ENCODE measurements at places on chromosomes 5 and 9.

DNA sequence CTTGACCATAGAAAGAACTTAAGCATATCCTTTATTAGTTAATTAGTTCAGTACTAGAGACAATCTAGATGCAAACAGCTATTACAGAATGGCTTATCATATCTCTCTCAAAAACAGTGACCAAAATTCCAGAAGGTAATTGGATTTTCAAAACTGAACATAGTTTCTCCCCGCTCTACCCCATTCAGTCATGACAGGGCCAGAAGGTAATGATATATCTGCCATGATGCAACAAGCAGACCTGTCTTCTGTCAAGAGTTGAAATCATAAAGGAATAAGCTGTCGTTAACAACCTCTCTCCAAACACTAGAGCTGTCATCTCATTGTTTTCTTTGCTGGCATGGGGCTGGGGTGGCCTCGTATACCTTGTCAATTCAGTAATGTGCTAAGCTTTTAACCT lies 200.5 kb upstream of the POU5F2 start:
- DNase-seq = no peak

GRCh38 chr5:54087436-54087835 lies 222.9 kb downstream of the ARL15 start:
- no peak for DNase-seq

DNA sequence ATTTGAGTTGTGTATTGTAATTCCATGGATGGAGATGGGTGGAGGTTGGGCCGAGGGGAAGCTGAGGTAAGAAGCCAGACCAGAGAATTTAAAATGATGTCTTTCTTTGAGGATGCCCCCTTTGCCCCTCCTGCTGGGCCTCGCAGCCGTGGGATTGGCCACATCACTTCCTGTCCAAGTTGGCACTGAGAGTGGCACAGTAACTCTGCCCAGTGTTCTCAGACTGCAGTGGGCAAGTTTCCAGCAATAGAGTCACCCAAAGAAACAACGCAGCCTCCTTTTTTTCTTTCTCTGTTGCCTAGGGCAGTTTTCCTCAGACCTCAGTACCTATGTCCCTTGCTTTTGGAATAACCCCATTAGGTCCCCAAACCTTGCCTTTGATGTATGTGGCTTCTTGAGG lies 306.6 kb upstream of the DMRT1 start:
- DNase-seq = no peak

DNA sequence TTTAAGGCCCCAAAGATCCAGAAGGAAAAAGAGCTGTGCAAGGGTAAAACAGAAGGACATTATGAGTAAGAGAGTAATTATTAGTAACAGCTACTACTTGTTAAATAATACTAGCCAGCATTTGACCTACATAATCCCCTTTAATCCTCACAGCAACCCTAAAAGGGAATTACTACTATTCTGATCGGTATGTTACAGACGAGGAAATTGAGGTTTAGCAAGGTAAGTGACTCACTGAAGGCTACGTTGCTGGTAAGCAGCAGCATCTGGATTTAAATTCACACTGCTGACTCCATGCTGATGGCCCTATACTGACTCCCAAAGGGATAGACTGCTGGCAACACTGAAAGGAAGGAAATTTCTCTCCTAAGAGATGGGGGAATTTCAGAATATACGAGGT lies 3.7 kb upstream of the FSD1L start:
- no peak for DNase-seq

GRCh38 chr9:8599937-8600336 lies 800.4 kb upstream of the DMAC1 start:
- DNase-seq = no peak

GRCh38 chr9:82706786-82707185 lies 356.2 kb downstream of the RASEF start:
- no peak for DNase-seq

GRCh38 chr5:113435575-113435974 lies 786 bp upstream of the TSSK1B start:
- DNase-seq = no peak

GRCh38 chr9:128275198-128276007 lies at the start of gene GOLGA2:
Gene GOLGA2 (minus strand): TSS chr9:128276007. CDS start chr9:128275976, 31 bp downstream.
- DNase-seq = no peak

- DNase-seq = no peak
Observed at GRCh38 chr5:95662946-95663345, 16.4 kb downstream of the RFESD start.

DNA sequence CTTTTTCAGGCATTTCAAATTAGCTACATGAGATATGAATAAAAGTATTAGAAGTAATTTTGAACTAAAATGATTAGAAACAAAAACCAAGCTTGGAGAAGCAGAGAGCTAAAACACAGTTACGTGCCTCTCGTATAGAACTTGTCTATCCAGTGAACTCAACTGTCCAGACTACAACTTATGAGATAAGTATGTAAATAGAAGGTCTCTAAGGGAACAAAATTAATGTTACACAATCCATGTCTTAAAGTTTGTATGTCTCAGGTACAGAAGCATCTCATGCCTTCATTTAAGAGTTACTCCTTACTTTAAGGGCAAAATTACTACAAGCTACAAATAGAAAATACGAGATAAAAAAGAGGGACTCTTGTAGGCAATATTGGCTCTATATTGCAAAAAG lies 316.8 kb downstream of the CETN3 start:
- no peak for DNase-seq

- no peak for DNase-seq
Observed at GRCh38 chr9:132582786-132583583, 579 bp downstream of the BARHL1 start.

DNA sequence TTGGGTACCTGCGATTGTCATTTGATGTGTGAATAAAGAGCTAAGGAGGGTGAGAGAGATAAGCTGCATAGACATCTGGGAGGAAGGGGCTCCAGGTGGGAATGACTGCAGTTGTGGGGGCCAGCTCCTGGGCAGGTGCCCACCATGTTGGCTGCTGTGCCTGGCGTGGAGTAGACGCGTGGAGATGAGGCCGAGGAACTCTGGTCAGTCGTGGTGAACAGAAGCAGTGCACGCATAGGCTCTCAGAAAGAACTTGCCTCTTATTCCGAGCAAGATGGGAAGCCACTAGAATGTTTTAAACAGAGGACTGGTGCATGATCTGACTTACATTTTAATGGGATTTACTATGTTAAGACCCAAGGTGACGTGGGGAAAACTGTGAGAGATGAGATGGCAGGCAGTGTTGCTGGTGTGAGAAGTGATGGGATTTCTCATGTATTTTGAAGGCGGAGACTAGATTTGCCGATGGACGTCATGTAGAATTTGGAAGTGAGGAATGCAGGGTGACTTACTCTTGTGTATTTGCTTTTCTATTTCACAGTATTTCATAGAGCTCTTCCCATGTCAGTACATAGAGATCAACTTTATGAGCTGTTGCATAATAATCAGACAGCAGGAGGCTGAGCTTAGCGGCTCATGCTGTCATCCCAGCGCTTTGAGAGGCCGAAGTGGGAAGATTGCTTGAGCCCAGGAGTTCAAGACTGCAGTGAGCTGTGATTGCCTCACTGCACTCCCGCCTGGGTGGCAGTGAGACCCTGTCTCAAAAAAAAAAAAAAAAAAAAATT lies 71.1 kb downstream of the EHMT1 start:
- no peak for DNase-seq

- no peak for DNase-seq
Observed at GRCh38 chr5:116938488-116938887, 363.9 kb upstream of the SEMA6A start.

DNA sequence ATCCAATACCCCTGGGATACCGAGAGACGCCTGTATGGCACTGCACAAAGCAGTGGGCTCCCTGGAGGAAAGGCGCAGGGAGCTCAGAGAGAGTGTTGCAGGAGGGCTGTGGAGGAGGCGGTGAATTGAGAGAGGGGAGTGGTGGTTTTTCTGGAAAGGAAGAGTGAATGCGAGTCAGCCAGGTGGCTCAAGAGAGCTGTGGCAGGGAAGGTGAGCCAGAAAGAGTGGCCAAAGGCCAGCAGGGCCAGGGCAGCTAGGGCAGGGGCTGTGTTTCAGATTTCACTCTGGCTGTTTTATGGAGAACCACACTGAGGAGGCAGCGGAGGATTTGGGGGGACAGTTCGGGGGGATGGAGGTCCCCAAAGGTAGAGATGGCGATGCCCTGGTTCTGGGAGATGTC lies 13.0 kb upstream of the DAB2IP start:
- no peak for DNase-seq

DNA sequence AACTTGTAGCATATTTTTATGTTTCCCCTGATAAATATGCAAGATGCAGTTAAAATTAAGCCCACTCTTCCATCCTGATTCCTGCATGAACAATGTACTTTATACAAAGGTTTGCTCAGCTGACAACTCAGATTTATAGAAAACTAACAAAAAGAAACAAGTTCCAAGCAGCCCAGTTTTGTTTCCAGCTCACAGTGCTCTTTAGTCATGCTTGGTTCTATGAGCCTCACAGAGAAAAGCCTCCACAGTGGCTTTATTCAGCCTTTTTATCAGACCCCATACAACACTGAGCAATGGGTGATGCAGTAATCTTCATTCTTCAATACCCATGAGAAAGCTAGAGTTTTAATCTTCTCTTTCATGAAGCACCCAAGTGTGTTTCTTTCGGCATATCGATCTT lies 329.6 kb downstream of the SLCO4C1 start:
- DNase-seq = no peak

DNA sequence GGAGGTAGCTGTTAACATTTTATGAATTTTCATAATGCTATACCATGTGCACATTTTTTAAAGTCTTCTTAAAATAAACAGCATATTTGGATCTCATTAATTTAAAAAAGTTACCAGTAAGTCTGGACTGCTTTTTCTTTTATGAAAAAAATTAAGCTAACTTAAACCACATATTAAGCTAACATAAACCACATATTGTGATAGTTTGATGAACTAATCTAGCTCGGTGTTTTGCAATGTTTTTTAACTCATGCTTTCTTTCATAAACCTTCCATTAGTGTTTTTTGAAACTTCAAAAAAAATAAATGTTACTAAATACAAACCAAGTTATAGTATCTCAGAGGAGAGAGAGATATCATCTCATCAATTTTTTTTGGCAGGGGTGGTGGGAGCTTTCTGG lies 26.5 kb downstream of the POLK start:
- no peak for DNase-seq

DNA sequence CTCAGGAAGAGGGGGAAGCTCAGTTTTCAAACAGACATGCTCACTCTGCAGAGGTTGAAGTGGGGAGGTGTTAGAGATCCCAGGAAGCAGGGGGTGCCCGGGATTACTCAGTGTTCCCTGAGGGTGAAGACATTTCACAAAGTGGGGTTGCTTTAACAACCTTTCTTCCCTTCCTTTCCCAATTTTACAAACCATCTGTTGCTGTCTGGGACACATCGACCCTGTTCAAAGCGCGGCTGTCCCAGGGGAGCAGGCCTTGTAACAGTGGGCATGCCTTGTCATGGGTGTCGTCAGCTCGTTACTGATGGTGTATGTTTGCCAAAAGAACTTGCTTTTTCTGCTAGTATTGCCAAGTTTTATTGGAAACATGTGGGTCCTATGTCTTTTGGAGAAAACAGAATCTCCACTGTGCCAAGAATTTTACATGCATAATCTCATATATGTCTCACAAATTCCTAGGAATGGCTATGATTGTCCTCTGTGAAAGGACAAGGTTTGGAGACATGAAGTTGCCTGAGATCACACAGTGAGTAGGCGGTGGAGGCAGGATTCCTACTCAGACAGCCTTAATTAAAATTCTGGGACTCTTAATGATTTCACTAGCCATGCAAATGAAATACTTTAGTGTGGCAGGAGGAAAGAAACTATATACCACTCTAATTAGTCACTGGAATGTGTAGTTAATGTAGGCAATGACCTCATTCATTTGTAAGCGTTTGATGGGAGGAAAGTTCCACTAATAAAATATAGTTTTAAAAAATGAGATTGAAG lies 198.9 kb downstream of the NXNL2 start:
- DNase-seq = no peak

- DNase-seq = no peak
Observed at GRCh38 chr9:94083384-94083783, 880 bp upstream of the PTPDC1 start.

GRCh38 chr9:115777610-115778009 lies 376.0 kb upstream of the PAPPA start:
- DNase-seq = no peak

DNA sequence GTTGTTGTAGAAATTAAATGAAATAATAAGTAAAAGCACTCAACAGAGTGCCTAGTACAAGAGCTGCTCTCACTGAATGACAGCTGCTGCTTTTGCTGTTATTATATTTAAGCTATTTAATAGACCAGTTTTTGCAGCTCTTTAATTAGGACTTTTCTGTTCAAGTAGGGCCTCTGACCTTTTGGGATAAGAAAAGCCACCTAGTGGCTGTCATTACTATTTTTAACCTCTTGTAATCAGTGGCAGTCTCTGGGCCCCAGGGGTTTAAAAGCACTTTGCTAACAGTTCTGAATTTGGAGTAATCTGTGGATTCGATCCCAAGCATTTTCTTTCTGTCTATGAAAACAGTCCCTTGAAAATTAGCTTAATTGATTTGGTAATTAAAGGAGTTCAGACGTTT lies 121.1 kb downstream of the NUDT12 start:
- DNase-seq = no peak

All from memory B cell (primary cell).